Stimulated activated CD8-positive, alpha-beta memory T cell treated with anti-CD3 and anti-CD28 coated beads, Interleukin-7, amount 100 ng/mL, for 4 hours (primary cell): ENCODE measurements at places on chromosomes 3 and 15.

DNA sequence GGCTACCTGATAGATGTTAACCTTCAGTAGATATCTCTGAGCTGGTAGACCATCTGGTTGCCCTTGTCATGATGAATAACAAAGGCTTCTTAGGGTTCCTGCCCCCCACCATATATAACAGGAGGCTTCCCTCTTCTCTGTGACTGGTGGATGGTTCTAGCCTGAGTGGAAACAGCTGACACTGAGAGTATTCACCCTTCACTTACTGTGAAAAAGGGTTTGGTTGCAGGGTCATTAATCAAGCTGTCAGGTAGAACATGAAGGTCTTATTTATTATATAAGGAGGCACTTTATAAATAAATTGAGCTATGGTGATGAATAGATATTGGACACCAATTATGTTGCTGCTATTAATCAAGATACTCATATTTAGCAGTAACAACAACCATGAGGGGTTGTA lies 58.6 kb downstream of the CACNA2D3 start:
- no peak for DNase-seq

DNA sequence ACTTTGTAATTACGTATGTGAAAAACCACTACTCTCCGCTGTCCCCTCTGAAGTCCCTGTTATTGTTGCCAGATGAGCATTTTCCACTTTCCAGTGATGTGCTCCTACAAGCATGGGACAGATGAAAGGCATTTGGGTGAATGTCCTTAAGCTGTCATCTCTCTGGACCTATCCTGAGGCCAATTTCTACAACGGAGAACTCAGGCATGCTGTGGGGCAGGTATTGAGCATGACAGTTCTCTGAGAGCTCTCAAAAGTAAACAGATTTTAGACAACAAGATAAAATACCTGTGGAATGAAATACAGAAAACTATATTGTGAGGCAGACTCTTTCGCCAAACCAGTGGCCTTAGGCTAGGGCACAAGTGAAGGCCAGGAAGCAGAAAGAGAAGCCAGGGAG lies 656.5 kb upstream of the NR2F2 start:
- no peak for DNase-seq

GRCh38 chr3:156559321-156559720 lies 4.4 kb upstream of the SSR3 start:
- no peak for DNase-seq

DNA sequence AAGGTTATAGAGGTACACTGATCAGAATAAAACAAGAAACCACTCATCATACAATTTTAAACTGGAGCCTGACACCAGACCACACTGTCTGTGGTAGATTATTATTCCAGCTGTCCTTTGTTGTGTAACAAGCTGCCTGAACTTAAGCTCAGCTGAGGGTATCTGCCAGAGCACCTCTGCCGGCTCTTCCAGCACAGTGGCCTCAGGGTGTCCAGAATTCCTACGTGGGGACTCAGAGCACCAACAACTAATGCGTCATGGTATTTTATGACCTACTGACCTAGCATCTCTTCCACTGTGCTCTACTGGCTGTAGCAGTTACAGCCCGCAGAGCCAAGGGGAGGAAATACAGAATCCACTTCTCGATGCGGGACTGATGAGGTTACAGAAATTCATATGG lies 15.6 kb upstream of the RAF1 start:
- no peak for DNase-seq

- no peak for DNase-seq
These were observed 115.8 kb downstream of the RPLP1 start for GRCh38 chr15:69568173-69569009.

DNA sequence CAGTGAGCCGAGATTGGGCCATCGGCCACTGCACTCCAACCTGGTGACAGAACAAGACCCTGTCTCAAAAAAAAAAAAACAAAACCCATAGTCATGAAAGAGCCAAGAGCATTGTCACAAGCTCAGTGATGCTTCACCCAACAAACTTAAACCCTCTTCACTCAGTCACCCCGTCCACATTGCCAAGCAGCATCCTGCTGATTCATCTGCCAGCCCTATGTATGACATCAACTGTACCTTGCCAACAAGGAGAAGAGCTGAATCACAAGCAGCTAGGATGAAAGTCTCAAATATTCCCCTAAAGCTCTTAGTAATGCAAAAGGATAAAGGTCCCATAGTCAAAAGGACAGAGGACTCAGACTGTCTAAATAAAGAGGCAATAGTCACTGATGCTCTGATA lies 90.0 kb downstream of the ANO10 start:
- DNase-seq = peak; percentile 2

GRCh38 chr15:31799715-31800321 lies 230.5 kb upstream of the CHRNA7 start:
- no peak for DNase-seq

GRCh38 chr15:90814191-90814821 lies 54.1 kb upstream of the FURIN start:
- no peak for DNase-seq

GRCh38 chr3:184806567-184807271 lies 5.2 kb upstream of the VPS8 start:
- DNase-seq = no peak

GRCh38 chr3:129226374-129226773 lies 23.0 kb upstream of the COPG1 start:
- no peak for DNase-seq

GRCh38 chr15:70920981-70921696 lies 28.5 kb downstream of the LRRC49 start:
- no peak for DNase-seq

DNA sequence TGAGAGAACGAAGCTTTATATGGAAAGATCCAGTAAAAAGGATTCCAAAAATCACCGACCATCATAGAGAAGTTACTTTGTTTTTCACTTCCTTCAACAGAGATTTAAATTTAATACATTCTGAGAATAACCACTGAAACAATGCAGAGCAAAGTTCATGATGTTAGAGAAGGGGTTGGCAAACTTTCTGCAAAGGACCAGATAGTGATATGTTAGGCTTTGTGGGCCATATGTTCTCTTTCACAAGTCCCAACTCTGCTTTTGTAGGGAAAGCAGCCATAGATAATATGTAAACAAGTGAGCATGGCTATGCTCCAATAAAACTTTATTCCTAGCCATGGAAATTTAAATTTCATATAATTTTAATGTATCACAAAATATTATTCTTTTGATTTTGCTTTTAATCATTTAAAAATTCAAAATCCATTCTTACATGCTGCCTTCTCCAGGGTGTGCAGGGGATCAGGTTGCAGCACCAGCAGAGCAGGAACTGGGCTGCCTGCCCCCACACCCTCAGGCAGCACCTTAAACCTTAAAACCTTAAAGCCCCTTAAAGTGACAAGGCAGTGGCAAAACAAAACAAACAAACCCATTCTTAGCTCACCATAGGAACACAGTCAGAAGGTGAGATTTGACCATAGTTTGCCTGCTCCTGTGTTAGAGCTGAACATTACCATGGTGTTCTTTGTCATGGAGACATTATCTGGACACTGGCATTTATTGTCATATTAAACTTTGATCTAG lies 16.9 kb upstream of the IGSF10 start:
- DNase-seq = no peak

DNA sequence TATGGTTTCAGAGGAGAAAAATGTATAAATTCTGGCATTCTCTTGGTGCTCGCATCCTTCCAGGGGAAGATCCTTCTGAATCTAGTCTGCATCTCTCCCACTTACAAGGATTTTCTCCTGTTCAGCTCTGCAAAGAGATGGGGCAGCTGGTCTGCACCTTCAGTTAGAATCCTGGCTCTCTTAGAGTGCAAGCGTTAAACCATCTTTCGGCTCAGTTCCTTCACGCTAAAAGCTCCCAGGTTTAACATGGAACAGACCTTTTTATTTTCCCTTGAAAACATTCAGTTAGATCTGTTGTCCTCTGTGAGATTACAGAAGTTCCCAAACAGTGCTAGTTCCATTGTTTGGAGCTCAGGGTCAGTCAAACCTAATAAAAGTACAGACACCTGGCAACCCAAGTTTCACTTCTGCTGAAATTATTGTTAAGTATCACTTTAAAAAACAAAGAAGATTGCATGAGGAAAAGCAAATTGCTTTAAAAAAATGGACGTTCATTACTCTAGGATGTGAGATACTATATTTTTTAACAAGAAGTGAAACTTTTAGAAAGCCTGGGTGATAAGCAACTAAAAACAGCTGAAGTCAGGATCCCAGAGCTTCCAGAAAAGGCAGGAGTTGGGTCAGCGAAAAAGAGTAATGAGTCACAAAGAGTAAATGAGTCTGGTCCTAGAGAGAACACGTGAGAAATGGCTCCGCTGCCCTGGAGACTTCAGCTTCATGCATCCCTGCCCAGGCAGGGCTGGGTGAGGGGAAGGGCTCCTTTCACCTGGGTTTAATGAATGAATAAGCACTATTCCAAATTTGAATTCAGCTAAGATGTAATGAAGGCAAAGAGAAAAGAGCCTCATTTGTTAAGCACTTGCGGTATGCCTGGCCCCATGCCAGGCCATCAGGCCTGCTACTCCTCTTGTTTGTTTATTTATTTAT lies 63.3 kb downstream of the ABTB1 start:
- DNase-seq = no peak
